ENCODE measurements at places on chromosomes 6 and 20.

DNA sequence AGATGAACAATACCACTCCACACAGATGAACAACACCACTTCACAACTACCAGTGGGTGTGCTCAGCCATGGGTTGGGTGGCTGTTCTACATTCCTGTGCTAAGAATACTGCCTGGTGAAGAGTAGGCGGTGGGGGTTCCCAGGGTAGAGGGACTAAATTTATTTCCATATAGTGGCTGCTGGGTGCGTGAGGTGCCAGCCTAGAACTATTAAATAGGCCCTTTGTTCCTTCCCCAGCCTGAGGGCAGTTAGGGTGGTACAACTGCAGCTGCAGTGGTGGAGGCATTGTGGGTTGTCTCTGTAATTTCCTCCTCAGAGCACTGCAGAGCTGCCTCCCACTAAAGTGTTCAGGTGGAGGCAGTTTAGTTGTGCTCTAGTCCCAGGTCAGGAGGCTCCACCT, 618.4 kb downstream of the MMUT start:
- no peak for DNase-seq

- DNase-seq: no peak
Measured at GRCh38 chr20:63270606-63271325, 1.8 kb upstream of the ARFGAP1 start.

DNA sequence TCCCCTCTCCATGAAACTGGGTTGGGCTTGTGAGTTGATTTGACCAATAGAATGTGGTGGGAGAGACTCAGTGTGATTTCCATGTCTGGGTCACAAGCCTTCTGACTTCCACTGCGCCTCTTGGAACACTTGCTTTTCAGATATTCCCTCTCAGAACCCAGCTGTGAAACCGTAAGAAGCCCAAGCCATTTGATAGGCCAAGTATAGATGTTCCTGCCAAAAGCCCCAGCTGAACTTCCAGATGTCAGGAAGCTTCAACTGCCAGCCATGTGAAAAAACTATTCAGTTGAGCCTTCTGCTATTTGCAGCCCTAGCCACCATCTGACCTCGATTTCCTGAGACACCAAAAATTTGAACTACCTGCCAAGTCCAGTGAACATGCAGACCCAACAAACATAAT, 387.8 kb upstream of the GJE1 start:
- DNase-seq: no peak

- no peak for DNase-seq
Measured at GRCh38 chr20:40959325-40960092, 69.1 kb upstream of the TOP1 start.

- DNase-seq: no peak
Measured at GRCh38 chr6:132190815-132191175, 210.5 kb downstream of the MOXD1 start.

DNA sequence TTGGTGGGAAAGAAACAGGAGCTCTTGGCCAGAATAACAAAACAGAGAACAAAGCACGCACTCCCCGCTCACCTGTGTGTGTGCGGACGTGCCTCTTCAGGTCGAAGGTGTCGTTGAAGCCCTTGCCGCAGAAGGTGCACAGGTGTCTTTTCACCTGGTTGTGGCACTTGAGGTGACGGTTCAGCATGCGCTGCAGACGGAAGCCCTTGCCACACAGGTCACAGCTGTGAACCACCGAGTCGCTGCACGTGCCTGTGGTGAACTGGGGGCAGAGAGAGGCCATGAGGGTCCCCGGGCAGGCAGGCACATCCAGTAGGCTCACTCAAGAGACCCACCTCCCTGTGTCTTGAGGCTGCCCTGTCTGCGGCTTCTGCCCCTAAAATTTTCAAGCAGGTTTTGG, 16.3 kb downstream of the OVOL2 start:
- no peak for DNase-seq

- DNase-seq: no peak
Measured at GRCh38 chr6:150119173-150119572, 23.7 kb upstream of the PPP1R14C start.

GRCh38 chr6:118187568-118188164, 280.6 kb downstream of the SLC35F1 start:
- no peak for DNase-seq

GRCh38 chr20:56570832-56571231, 37.8 kb downstream of the FAM209B start:
- no peak for DNase-seq

DNA sequence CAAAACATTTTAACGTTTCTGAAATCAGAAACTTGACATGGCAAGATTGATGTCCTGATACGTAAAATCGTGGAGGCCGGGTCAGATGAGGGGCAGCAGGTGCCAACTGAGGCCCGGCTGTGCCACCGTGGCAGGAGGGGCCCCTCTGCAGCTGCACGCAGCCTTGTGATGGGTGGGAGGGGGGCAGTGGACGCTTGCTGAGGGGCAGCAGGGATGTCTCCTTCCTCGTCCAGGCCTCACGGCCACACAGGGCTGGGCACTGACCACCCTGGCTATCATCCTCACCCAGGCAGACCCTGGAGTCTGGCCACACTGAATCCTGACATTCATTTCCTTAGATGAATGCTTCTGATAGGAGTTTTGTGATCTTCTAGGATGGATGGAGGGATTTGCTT, 114.7 kb downstream of the ERMARD start:
- no peak for DNase-seq

DNA sequence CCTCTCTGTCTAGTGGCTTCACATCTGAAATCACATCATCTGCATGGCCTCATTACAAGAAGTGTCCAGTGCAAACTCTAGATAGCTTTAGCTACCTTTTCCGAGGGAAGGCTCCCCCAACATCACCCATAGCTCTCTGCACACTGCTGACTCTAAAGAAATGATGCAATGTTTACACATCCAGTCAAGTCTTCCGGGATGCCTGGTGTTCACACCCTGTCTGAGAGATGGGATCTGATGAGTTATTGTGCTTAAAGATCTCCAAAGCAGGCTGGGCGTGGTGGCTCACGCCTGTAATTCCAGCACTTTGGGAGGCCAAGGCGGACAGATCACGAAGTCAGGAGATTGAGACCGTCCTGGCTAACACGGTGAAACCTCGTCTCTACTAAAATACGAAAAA, 404.6 kb upstream of the IRAK1BP1 start:
- no peak for DNase-seq

- DNase-seq: no peak
Measured at GRCh38 chr6:108227290-108227689, 33.5 kb downstream of the SNX3 start.

DNA sequence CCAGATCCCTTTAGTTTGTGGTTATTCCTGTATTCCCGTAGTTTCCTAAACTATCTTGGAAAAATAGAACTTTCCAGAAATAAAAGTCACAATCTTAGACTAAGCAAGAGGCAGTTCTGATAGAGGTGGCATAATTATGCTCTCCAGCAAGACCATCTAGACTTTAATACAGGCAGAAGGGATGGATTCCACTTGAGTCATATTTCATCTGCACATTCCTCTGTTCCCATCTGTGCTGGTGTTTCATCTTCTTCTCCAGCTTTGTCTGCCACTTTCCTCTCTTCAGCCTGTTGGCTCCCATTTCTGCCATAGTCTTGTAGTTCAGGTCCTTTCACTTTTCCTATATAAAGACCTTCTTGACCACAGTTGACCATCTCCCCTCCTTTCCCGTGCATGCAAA, 102.9 kb downstream of the SOBP start:
- no peak for DNase-seq

DNA sequence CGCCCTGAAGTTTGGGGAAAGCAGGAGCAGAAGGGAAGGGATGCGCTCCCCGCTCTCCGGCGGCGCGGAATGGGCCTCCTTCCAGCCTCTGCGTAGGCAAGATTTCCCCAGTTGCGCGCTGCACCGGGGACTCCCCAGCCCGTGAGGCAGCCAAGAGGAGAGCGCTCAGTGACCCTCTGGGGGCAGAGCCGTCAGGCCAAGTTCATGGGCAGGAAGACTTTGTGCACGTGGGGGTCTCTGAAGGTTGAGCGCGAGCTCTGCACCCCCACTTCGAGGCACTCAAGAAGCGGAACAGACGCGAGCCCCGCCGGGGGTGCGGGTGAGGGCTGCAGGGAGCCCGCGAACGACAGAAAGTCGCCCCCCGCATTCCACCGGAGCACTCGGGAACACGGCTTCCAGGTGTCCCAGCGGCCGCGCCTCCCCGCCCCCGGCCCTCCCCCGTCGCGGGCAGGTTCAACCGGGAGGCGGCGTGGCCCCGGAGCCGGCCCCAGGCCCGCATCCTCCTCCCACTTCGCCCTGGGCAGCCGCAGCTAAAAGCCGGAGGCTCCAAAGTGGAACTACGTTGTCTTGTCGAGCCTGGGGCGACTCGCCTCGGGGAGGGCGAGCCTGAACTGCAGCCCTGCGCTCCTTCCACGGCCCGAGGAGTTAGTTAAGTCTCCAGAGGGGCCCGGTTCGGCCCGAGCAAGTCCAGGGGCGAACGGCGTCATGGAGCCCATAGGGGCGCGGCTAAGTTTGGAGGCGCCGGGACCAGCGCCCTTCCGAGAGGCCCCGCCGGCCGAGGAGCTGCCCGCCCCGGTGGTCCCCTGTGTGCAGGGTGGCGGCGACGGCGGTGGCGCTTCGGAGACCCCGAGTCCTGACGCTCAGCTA, at the start of gene PPP1R3G:
Gene PPP1R3G (plus strand): TSS at position 561 of the 867 bp plus-strand sequence. CDS start 145 bp downstream, at position 706.
- no peak for DNase-seq

DNA sequence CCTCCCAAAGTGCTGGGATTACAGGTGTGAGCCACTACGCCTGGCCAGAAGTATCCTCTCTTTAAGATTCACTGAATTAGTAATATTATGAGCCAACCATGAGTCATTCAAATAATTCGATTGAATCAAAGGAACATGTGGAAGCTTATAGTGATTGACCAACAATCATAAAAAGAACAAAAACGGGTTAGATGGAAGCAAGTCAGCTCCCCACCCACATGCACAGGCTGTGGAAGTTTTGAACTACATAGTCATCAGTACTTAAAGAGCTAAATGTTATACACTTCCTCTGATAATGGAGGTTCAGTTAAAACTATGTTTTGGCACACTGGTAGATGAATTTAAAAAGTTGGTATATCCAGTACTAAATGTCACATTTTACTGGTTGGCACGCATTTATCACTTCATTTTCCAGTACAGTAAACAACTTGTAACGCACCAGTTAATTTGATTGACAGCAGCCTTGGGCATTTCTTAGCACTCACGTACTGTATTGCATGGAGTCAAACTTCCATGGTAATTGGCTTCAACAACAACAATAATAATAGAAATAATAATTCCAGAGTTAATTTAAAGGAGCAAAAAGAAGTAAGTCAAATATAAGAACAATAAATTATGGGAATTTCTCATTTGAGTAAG, 1107.3 kb upstream of the MAP3K7 start:
- DNase-seq: no peak

- DNase-seq: no peak
Measured at GRCh38 chr6:65075705-65076230, 631.3 kb downstream of the EYS start.

- DNase-seq: no peak
Measured at GRCh38 chr6:151783692-151784091, 23.8 kb upstream of the ESR1 start.

DNA sequence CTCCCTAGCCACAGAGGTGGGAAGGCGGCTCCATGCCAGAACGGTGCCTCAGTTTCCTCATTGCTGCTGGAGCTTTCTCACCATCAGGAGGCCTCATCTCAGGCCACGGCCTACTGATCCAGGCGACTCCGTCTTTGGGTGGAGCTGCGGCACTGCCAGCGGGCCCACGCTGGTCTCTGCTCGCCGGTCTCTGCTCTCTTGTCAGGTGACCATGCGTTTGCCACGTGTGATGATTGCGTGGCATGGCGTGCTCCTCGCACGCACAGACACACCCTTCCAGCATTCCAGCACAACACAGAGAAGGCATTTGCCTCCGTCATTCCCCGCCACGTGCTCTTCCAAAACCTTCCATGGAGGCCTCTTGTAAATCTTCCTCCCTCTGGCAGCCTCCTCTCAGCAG, 271.1 kb downstream of the CDH4 start:
- no peak for DNase-seq

DNA sequence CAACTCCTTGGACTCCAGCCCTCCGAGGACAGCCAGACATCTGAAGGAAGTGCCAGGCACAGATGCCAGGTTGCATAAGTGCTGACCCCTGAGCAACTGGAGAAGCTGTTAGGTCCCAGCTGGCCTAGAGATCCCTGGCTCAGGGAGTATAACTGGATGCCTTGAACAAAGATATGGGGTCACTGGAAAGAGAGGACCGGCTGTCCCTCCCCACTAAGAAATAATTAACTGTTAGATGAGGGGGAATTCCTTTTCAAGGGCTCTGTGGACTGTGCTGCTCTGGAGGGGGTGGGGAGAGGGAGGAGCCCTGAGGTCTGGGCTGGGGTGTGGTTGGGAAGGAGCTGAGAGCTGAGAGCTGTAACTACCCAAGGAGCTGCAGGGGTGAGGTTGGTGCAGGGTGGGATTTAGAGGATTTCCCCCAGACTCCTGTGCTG, 39.6 kb downstream of the HLA-F start:
- no peak for DNase-seq

DNA sequence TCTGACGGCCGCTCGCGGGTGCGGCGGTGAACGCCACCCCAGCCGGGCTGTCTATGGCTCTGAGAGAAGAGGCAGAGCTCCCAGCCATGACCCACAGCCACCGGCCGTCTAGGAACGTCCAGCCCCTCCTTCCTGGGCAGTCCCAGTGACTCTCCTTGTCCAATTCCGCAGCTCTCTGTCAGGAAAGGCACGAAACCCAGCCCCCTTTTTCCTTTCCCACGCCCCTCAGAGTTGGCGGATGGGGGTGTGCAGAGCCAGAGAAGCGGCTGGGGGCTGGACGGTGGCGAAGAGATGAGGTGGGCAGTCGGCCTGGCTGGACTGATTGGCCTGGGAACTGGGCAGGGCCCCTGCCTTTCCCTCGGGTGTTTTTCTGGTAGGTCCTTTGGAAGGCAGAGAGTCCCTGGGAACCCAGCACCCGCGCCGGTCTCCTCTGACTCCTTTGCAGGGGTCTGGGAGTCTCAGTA, 1.5 kb downstream of the EBF4 start:
- no peak for DNase-seq

- no peak for DNase-seq
Measured at GRCh38 chr20:17828598-17829144, 128.9 kb downstream of the BANF2 start.

- no peak for DNase-seq
Measured at GRCh38 chr6:3351829-3352524, 93.2 kb downstream of the PSMG4 start.

DNA sequence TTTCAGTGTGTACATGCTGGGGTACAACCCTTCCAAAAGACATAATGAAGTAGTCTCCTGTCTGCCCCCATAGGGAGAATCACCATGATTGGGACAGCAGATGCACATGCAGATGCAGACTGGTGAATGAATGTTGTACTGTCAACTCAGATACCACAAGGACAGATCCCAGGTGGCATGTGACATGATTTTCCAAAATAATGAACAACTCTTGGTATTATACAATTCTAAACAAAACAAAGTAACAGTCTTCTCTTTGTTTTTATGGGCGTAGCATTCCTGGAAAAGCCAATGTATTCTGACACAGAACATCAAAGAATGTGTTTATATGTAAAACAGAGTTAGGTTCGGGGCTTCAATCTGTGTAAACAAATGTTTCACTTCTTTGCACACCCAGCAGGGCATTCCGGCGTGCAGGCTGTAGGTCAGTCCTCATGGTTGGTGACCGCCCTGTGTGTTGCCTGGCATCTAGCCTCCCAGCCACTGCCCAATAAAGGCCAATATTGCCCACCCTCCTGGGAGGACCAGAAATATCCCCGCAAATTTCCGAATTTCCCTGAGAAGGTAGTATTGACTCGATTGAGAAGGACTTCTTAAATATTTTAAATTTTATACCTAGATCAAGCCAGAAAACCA, 127.7 kb downstream of the KLHL32 start:
- no peak for DNase-seq

GRCh38 chr6:114952229-114952628, 609.4 kb upstream of the HS3ST5 start:
- DNase-seq: no peak

All from RKO (cell line).